ENCODE measurements at places on chromosomes 12 and 14.

- no peak for DNase-seq
Observed at GRCh38 chr12:106239951-106240335, 7.9 kb downstream of the CKAP4 start.

DNA sequence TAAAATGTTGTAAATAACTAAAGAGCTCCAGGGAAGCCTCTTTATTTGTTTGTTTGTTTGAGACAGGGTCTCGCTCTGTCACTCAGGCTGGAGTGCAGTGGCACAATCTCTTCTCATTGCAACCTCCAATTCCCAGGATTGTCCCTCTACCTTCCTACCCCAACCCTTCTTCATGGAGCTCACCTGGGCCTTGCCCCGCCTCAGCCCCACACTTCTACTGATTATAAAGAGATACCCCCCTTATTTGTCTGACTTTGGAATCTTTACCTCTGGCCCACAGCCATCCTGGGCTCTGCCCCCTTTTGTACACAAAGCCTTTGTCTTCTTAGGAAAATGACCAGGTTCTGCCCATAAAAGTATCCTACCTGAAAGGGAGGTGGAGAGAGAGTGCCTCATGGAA is 9.1 kb upstream of the BLTP3B start:
- DNase-seq: no peak

- no peak for DNase-seq
Observed at GRCh38 chr14:98633380-98633779, 638.6 kb downstream of the BCL11B start.

GRCh38 chr14:67539116-67539515 is 6.0 kb downstream of the PLEKHH1 start:
- DNase-seq: no peak

GRCh38 chr14:22122829-22123560 is 449.4 kb upstream of the OR4E1 start:
- DNase-seq: no peak

- no peak for DNase-seq
Observed at GRCh38 chr14:23146980-23147379, 27.9 kb upstream of the CEBPE start.

GRCh38 chr12:53443955-53444354 is 2.4 kb downstream of the PRR13 start:
- no peak for DNase-seq

- no peak for DNase-seq
Observed at GRCh38 chr14:43361751-43362150, 1145.3 kb downstream of the FSCB start.

DNA sequence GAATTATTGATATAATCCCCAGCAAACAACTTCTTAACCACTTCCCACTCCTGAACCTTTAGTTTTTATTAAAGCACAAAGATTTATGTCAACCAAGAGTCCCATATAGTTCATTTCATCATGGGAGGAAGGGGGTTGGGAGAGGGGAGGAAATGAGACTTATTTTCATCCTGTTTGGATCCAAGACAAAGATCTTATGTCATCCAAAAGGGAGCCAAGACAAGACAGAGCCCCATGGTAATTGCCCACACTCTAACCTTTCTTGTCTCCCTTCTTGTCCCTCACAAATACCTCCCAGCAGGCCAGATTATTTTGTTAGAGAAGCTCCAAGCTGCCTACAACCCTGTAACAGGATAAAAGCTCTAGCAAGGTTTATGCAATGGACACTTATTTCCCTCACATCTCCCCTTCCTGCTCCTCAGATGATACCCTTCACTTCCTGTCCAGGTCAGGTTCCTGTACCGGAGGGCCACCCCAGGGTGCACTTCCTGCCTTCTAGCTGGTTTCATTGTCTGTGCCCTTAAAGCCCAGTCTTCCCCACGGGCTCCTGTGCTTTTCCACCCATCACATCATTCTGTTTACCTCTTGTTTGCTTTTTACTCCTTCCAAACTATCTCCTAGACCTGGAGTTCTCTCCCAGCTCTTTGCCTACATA is 123.7 kb upstream of the MDM1 start:
- no peak for DNase-seq

GRCh38 chr14:87334997-87335685 is 657.8 kb downstream of the GALC start:
- DNase-seq: peak; percentile 35

DNA sequence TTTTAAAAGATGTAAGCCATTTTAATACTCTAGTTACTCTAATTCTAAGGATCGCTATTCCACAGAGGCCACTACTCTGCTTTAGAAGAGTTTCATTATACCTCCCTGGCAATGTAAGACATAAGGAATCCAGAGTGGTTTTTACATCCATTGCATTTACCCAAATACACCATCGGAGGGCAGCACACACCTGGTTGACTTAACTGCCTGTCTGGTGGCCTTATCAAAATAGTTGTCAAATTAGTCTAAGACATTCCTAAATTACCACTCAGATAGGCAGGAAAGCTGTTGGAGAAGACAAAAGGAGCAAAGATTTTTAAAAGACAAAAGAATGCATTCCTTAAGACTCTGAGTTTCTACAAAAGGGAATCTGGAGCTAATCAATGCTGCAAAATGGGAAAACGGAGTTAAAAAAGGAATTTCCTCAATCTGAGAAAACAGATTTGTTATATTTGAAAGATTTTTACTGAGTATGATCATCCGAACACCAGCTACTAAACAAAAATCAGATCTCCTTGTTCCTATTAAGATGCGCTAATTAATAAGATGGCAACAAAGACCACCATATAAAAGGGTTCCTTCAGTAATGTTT is 33.8 kb upstream of the FGD4 start:
- peak; percentile 54 for DNase-seq

- DNase-seq: no peak
Observed at GRCh38 chr12:115097416-115097815, 413.4 kb upstream of the TBX3 start.

DNA sequence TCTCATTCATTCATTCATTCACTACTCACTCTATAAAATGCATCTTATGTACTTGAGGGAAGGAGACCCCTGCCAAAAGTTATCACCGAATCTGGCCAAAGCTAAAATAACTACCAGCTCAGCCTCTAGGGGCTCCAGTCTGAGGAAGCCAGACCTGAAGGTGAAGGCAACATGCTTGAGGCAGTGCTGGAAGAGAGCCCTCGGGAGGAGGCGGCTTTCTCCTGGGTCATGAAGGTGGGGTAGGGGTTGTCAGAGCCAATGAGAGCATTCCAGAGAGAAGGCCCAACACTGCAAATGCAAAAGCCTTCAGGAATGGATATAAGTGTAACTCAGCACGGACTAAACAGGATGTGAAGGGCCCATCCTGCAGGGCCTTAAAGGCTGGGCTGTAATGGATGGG is 62.4 kb downstream of the GSC start:
- DNase-seq: no peak

- DNase-seq: no peak
Observed at GRCh38 chr12:64691795-64692583, 67.2 kb downstream of the GNS start.

- DNase-seq: no peak
Observed at GRCh38 chr12:104538891-104539462, 82.2 kb downstream of the CHST11 start.

- DNase-seq: no peak
Observed at GRCh38 chr12:42586268-42586667, 3.3 kb downstream of the PRICKLE1 start.

DNA sequence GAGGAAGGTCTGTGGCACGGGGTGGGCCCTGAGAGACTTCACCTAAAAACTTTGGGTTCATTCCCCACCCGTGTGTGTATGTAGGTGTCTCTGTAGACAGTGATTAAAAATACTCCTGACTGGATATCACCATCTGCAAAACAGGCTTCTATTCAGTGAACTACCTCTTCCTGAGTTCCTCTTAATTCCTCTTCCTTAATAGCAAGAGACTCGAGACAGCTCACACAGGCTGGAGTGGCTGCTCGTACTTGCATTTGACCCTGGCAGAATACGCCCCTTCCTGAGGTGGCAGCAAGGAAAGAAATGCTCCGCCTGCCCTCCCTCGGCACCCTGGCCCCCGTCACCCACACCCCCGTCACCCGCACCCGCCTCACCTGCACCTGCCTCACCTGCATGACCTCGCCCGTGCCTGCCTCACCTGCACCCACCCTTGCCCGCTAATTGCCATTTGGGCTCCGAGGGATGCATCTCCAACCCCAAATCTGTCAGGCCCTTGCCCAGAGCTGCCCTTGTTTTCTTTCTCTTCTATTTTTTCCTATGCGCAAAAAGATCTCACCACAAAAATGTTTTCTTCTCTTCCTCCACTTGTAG is 90.0 kb downstream of the FBXL14 start:
- DNase-seq: no peak

DNA sequence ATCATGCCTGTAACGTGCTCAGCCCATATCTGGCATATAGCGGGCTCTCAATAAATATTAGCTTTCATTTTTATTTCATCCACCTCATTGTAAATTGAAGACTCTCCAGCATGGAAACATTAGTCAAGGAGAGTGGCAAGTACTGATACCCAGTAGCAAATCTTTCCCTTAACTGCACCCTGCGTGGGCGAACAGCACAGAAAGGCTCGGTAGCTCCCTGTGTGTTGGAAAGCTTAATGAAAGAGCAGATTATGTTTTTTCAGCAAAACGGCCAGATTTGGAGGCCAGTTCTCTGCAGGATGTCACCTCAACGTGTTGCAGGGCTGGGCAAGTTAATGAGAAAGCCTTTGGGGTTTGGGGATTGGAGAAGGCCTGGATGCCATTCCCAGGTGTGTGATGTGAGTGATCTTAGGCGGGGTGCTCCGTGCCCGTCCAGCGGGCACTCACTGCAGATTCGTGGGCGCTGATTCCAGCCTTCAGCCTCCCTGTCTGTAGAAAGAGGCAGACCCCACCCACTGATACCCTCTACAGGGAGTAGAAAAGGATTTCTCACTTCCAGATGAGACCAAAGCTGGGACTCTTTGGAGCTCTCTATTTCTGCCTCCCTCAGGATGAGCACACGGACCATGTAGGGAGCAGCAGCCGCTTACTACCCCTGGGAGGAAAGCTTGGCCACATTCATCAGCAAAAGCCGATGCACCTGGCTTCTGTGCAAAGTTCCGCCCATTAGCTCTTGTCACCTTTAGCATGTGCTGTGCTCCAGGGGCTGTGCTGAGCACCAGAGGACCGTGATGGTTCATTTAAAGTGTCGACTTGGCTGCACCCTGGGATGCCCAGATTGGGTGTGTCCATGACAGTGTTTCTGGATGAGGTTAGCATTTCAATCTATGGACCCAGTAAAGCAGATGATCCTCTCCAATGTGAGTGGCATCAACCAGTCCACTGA is 29.1 kb downstream of the C14orf132 start:
- DNase-seq: no peak

DNA sequence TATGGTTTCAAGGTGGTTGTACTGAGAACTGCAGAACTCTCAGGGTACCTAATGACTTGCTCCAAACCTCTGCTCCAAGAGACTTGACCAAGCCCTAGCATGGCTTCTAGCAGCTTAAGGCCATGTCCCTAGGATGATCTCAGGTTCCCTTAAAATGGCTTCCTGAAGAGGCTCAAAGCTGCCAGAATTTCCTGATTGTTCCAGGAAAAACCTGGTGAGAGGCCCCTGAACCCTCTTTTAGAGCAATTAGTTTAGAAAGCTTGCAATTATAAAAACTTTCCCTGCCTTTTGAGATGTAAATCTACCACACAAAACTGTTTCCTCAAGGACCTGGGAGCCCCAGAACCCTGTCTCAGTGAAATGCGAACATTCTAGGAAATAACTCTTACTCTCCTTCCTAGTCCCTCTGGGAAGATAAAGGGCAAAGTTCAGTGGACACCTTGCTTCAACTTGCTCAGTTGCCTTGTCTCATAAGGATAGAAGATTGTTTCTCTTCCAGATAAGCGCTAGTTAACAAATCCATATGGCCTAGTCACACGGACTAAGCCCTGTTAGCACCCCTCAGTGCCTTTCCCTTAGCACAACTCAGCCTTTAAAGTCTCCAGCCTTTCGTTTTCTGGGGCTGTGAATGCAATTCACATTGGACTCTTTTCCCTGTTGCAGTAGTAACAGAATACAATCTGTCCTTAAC is 2.5 kb downstream of the CMAS start:
- DNase-seq: no peak

GRCh38 chr14:90204516-90204915 is 51.8 kb upstream of the PSMC1 start:
- DNase-seq: no peak

DNA sequence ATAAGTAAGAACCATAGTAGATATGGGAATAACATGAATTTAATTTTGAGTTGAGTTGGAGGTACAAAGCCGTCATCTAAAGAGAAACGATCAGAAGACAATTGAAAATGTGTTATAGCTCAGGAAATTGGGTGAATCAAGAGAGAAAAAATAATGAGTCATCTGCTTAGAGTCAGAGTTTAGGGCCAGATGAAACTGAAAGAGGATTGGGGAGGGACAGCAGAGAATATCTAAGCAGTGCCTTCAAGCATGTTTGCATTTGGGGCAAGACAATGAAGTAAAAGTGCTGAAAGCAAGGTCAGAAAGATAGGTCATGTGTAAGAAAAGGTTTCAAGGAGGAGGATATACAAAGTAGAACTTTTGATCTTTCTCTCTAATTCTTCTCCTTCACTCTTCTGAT is 49.4 kb downstream of the SLC15A5 start:
- no peak for DNase-seq

- DNase-seq: no peak
Observed at GRCh38 chr12:125104982-125105381, 39.7 kb downstream of the AACS start.

DNA sequence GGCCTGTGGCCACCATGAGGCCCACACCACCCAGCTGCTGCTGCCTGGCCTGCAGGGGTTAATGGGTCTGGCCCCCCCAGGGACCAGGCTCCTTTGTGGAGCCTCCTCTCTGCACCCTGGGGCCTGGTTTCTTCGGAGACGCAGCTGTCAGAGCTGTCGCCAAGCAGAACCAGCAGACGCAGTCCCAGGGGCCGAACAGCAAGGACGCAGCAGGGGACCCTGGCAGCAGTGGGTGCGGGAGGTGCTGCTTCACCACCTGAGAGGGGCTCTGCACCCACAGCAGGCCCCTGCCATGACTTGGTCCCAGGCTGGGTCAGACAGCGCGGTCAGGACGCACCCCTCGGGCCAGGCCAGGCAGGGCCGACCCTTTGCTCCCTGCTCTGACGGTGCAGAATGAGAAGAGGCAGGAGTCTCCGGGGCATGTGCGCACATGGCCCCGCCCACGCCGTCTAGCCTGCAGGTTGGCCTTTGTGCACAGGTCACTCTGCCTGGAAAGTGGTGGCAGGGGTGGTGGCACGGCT is 30.5 kb downstream of the JAG2 start:
- no peak for DNase-seq

DNA sequence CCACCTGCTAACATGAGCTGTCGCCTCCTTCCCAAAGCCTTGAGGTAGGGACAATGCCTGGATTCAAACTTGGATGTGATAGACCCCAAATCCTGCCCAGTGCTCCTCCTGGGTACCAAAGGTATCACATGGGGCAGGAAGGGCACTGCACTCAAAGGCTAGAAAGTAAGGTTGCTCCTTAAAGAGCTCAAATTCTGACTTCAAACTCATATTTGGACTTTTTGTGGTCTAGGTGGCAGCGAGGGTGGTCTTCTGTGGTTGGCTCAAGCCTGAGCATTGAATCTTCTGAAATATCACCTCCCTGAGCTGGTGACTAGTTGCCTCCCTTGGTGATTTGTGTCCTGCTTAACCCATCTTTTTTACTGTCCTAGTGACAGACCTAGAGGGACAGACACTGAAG is 8.3 kb upstream of the RNASE4 start:
- DNase-seq: no peak

- no peak for DNase-seq
Observed at GRCh38 chr12:95351748-95352147, 122.2 kb upstream of the METAP2 start.

GRCh38 chr12:110763583-110763982 is 20.9 kb upstream of the PPP1CC start:
- no peak for DNase-seq

- no peak for DNase-seq
Observed at GRCh38 chr12:98803468-98804209, 158.5 kb downstream of the APAF1 start.

Measured in fibroblast of skin of left biceps (primary cell).